ENCODE measurements at places on chromosomes 4 and X.

DNA sequence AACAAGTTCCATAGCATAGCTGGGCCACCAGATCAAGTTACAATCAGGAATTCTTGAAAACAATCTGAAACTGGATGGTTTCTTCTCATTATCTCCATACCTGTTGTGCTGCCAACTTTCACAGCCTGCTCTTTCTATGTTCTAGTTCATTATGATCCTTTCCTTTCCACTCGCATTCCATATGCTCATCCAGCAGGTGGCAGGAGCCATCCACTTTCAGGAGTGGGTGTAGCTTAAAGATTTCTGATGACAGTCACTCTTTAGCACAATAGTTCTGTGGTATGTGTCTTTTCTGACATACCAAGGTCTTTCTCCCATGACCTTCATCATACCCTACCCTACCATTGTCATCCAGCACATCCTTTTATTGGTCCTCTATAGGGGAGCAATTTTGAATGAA is 46.4 kb downstream of the PAGE2 start:
- DNase-seq: peak; percentile 29

GRCh38 chrX:2921193-2921592 is 7.9 kb downstream of the ARSD start:
- DNase-seq: no peak

- DNase-seq: no peak
Measured at GRCh38 chr4:38747629-38748028, 35.2 kb downstream of the TLR10 start.

DNA sequence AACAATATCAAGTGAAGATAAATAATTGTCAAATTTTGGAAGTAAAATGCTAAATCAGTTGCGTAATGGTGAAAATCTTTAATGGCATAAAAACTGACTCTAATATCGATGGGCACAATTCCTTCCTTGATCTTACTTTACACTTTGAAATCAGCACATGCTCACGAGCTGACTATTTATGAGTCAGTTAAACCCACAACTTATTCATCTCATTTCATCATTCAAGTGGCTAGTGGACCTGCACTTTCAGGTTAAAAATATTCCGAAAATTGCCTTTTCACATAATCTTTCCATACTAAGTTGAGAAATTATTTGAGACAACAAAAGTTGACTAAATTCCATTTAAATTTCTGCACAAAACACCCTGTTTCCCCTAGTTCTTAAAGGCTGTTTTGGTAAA is 582.1 kb upstream of the TENM3 start:
- peak; percentile 87 for DNase-seq

GRCh38 chrX:19889582-19890342 is 2.4 kb upstream of the SH3KBP1 start:
- peak; percentile 51 for DNase-seq

DNA sequence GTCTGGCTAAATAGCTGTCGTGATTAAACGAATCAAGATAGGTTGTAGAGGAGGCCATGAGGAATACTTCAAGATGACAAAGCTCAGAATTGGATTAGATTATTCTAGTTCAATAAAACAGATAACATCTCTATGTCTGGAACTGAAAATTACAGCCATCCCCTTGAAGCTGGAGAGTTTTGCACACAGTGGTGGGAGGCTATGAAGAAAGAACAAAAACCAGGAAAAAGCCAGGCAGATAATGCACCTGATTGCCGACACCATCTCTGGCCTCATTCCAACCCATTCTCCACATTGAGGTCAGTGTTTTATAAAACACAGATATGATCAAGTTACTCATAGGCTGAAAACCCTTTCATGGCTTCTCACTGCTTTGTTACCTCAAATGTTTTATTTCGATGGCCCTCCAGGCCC is 188.3 kb downstream of the RASL11B start:
- no peak for DNase-seq

- no peak for DNase-seq
Measured at GRCh38 chr4:136812100-136812880, 720.0 kb downstream of the PCDH18 start.

Measured in AG10803 (cell line).